ENCODE measurements at places on chromosomes 2 and 18.

DNA sequence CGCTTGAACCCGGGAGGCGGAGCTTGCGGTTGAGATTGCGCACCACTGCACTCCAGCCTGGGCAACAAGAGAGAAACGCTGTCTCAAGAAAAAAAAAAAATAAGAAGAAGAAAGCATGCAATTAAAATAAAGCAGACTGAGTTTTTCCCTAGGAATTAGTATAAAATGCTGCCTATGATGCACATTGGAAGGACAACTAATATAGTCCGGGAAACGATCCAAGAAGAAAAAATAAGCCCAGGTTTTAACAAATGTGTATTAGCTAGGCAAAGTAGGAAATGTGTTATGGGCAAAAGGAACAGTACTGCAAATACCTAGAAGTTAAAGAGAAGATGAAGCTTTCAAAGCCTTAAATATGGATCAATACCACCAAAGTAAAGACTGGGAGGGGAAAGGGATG lies 64.0 kb downstream of the SPIRE1 start:
- H3K4me3 ChIP-seq = no peak overlapping the region
- no peak for DNase-seq
- H3K27me3 ChIP-seq = no peaks in the 10 kb centered on the region
- H3K36me3 ChIP-seq = no peaks in the 10 kb centered on the region
- H3K4me1 ChIP-seq = peaks cover 28% of the 10 kb centered on the region

- no peak for DNase-seq
- H3K4me3 ChIP-seq = peak overlapping the region; percentile 84
Observed at GRCh38 chr2:62199392-62200125, 3.6 kb downstream of the B3GNT2 start.

- DNase-seq = no peak
- no peak overlapping the region for H3K4me3 ChIP-seq
- H3K27ac ChIP-seq = no peak overlapping the region
- no peaks in the 10 kb centered on the region for H3K27me3 ChIP-seq
- no peaks in the 10 kb centered on the region for H3K36me3 ChIP-seq
- H3K4me1 ChIP-seq = no peaks in the 10 kb centered on the region
Observed at GRCh38 chr2:206241736-206242135, 32.7 kb upstream of the ZDBF2 start.

- H3K4me3 ChIP-seq = no peak overlapping the region
- H3K4me1 ChIP-seq = no peaks in the 10 kb centered on the region
- no peaks in the 10 kb centered on the region for H3K27me3 ChIP-seq
- no peaks in the 10 kb centered on the region for H3K36me3 ChIP-seq
Observed at GRCh38 chr18:27120246-27120645, 64.9 kb downstream of the CHST9 start.

DNA sequence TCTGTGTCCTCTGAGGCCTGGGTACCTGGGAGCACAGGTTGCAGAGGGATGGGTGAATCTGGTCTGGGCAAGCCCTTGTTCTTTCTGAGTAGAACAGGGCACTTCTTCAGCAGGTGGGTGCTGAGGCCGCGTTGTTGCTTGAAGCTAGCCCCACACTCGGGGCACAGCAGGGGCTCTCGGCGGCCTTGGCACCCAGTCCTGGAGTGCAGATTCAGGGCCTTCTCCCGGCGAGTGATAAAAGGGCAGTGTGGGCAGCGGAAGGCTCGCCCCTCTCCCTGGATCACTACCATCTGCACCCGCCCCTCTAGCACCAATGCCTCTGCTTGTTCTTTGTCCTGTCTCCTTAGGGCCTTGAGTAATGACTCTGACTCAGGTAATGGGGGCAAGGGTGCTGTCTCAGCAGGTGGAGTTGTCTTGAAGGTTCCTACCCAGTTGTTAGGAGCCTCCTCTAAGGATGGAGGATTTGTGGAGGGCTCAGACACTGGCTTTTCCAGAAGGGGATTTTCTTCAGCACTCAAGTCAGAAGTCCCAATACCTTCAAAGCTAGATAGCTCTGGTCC lies 15.6 kb downstream of the ZNF142 start:
- no peak overlapping the region for H3K27ac ChIP-seq
- no peak overlapping the region for H3K4me3 ChIP-seq
- H3K4me1 ChIP-seq = no peaks in the 10 kb centered on the region
- H3K27me3 ChIP-seq = no peaks in the 10 kb centered on the region
- H3K36me3 ChIP-seq = peaks cover 10% of the 10 kb centered on the region

DNA sequence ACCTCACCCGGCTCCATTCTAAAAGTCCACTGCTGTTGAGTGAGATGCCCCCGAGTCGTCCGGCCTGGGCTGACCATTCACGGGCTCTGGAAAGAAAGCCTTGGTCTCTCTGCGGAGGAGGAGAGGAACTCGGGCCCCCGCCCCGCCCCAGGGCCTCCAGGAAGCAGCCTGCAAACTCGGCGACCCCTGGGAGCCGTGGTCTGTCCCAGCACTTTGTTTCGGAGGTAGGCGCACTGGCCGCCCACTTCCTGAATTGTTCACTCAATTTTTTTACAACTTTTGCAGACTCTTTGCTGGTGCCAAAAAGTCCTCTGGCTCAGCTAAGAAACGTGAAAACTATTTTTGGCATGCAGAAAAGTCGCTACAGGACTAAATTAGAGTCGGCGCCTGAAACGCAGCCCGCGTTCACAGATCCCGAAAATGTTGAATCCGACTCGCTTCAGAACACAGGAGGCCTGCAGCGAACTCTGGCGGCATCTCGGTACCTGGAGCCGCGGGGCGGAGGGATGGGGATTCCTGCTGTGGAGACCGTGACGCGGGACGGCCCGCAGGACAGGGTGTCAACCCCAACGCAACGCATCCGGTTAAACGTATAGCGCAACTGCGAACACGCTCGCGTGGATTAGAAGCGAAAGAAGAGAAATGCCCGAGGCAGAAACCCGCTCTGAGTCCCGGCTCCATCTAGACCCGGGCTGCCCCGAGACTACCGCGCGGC lies 1.5 kb downstream of the PXDN start:
- peak overlapping the region; percentile 99 for H3K4me3 ChIP-seq
- H3K4me1 ChIP-seq = peaks cover 44% of the 10 kb centered on the region
- peak; percentile 60 for DNase-seq
- peak overlapping the region; percentile 99 for H3K27ac ChIP-seq
- H3K27me3 ChIP-seq = peaks cover 10% of the 10 kb centered on the region
- peaks cover 19% of the 10 kb centered on the region for H3K36me3 ChIP-seq

Data from neural crest cell (in vitro differentiated cells).